ENCODE measurements at places on chromosomes 3 and 15.

GRCh38 chr15:73305331-73306211, 63.2 kb downstream of the HCN4 start:
- no peak for DNase-seq

- no peak for DNase-seq
Observed at GRCh38 chr3:65042675-65043074, 354.9 kb upstream of the ADAMTS9 start.

DNA sequence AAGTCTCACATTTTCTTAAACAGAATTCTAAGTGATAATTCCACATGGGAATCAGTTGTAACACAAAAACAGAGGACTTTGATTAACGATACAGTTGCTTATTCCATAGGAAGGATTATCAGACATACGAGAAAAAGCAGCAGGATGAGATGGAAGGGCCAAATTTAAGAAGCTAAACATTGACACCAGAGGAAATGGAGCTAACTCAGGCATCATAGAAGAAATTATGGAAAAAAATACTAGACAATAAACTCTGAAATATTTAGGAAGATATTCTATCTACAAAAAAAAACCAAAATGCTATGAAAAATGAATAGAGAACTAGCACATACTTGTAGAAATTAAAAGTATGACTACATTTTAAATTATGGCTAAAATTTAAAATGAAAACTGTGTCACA, 776.1 kb downstream of the ROBO1 start:
- DNase-seq = no peak

- peak; percentile 14 for DNase-seq
Observed at GRCh38 chr3:71416876-71417275, 166.7 kb downstream of the FOXP1 start.

GRCh38 chr15:69758810-69759790, 306.5 kb downstream of the RPLP1 start:
- peak; percentile 79 for DNase-seq

- no peak for DNase-seq
Observed at GRCh38 chr3:197682713-197683112, 54.0 kb downstream of the RUBCN start.

- DNase-seq = no peak
Observed at GRCh38 chr3:17755836-17756235, 13.4 kb upstream of the TBC1D5 start.

GRCh38 chr3:149968216-149968615, 2.5 kb downstream of the PFN2 start:
- no peak for DNase-seq

- no peak for DNase-seq
Observed at GRCh38 chr3:6567241-6567640, 293.7 kb upstream of the GRM7 start.

DNA sequence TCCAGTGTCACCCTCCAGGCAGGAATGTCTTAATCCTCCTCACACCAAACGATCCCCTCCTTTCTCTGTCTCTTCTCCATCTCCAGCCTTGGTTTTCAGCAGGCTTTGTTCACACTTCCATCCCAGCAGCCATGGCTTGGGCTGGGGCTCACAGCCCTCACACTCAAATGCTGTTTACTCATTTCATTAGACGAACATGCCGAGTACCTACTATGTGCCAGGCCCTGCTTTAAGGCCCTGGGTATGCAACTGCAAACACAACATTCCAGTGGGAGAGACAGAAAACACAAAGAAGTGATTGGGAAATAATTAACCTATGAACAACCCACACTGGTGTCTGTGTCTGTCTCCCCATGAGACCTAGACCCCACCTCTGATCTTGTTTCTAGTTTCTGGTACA, 43.9 kb downstream of the LYZL4 start:
- no peak for DNase-seq

- DNase-seq = no peak
Observed at GRCh38 chr3:169846458-169847193, 23.1 kb downstream of the LRRC31 start.

DNA sequence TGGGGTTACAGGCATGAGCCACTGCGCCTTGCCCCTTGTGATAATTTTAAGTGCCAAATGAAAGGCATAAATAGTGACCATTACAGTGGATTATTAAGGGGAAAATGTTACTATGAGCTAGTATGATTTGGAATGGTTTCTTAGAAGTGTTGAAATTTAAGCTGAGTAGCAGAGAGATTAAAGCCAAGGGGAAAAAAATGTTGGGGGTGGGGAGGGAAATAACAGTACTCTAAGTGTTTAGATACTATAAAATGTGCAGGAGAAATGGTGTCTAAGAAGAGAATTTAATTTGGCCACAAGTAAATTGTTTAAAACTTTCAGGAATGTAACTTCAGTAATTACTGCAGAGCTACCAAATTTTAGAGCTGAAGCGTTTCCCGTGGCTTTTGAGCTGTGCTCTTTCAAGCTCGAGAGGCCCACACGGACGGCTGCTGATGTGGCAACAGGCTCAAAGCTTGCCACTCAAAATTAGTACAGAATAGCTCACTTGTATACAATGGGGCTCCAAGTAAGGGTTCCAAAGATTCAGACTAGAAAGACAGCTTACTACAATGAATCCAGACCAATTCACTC, 23.9 kb upstream of the SLC12A8 start:
- no peak for DNase-seq

- DNase-seq = peak; percentile 43
Observed at GRCh38 chr3:46213201-46213600, 5.1 kb upstream of the CCR1 start.

DNA sequence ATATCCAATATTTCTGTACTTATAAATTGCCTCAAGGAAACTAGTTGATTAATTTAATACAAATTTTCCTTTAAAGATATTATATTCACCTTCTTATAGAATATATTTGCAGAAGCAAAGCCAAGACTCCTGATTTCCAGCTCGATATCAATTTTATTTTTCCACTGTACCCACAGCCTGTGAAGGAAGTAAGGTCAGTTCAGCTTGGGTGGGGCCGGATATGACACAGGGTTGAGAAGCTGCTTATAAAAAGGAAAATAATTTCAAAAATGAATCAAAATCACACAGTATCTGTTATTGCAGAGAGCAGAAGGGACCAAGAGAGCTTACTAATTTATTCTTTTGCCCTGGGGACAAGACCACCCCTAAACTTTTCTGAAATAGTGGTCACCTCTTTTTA, 491.4 kb downstream of the TUSC7 start:
- no peak for DNase-seq

DNA sequence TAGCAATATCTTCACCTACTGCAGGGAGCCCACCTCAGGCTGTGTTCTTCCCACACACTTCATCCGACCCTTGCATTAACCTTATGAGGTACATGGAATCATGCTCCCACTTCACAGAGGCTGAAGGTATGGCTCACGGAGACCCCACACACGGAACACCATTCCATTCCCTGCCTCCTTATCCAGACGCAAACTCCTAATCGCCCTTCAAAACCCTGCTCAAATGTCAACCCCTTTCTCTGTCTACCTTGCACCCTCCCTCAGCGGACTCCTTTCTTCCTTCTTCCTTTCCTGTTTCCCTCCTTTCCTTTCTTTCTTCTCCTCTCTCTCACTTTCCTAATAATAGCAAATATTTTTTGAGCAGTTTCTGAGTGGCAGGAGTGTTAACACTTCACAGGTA, 23.8 kb downstream of the IQSEC1 start:
- DNase-seq = no peak

GRCh38 chr15:73829523-73829922, 43.8 kb upstream of the TBC1D21 start:
- DNase-seq = no peak

DNA sequence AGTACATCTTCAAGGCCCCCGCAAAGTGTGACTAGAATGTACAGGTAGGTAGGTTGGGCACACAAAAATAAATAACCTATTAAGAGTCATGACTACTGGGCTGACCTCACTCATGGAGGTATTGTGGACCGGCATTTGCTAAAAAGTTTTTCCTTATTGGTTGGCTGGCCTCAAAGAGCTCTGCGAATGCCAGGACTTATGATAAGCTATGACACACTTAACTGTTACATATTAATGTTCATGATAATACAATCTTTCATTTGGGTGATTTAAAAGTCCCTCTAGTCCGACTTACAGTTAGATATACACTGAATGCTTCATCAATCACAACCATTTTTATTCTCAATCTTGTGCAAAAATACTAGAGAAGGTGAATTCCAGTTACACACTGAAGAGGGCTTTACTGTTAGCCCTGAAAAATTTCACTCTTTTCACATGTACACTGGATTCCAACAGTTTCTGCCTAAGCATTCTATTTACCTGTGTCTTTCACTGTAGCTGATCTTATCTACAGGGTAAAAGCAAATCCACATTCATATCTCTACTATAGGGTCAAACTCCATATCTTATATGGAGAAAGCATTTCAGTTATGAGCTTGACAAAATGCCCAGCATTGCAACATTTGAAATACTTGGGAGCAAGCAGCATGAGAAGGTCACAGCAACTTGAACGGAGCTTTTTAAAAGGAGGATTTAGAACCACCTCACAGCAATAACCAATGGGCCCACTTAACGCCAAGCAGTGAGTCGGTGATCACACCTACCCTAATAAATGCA, 329.1 kb downstream of the FOXP1 start:
- DNase-seq = no peak

GRCh38 chr3:124381575-124382333, 348.5 kb upstream of the UMPS start:
- DNase-seq = no peak

- DNase-seq = no peak
Observed at GRCh38 chr3:179771797-179772196, 119.0 kb downstream of the USP13 start.

- no peak for DNase-seq
Observed at GRCh38 chr3:136906725-136907124, 44.7 kb downstream of the NCK1 start.

GRCh38 chr15:100726070-100726420, 123.7 kb downstream of the ASB7 start:
- DNase-seq = no peak
